ENCODE measurements at places on chromosomes 3 and 15.
A peak's percentile ranks its signal among the peaks of the same experiment; 100 is the strongest.

GRCh38 chr3:117763561-117763960 lies 1054.0 kb downstream of the TUSC7 start:
- no peak for DNase-seq

GRCh38 chr15:61025308-61025707 lies 203.8 kb downstream of the RORA start:
- no peak for DNase-seq

- DNase-seq: peak; percentile 30
These were observed 66.9 kb downstream of the RNF13 start for GRCh38 chr3:149879872-149880271.

GRCh38 chr3:18992709-18993108 lies 155.6 kb upstream of the KCNH8 start:
- no peak for DNase-seq

DNA sequence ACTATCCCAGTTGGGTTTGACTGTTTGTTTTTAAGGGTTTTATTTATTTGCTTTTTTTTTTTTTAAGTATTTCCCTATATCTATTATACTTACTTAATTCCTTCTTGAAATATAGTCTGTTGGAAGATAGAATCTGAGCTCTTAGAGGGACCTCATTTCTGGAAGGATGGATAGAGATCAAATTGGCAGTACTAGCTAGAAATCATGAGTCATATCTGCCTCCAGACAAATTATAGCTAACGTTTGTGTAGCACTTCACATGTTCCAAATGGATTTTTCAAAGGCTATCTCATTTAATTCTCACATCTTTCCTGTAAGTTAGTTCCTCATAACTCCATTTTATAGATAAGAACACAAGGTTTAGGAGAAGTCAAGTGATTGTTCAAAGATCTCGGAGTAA lies 384.7 kb downstream of the ZIC1 start:
- DNase-seq: no peak

DNA sequence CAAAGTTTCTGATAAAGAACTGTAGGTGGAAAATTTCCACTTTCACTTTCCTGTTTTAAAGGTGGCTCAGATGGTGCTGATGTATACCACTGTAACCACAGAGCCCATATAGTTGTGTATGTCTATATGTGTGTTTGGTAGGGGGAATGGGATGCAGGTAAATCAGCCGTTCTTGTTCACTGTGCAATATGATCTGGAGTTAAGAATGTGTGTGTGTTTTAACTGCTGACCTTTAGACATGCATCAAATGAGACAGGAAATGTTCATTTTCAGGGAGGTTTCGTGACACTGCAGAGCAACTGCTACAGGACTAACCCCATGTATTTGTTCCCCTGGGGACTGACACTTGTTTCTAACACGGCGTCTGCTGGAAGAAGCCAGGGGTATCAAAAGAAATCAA lies 180.5 kb downstream of the TAFA4 start:
- no peak for DNase-seq

- no peak for DNase-seq
These were observed 65.4 kb upstream of the SEC61A1 start for GRCh38 chr3:127986803-127987202.

DNA sequence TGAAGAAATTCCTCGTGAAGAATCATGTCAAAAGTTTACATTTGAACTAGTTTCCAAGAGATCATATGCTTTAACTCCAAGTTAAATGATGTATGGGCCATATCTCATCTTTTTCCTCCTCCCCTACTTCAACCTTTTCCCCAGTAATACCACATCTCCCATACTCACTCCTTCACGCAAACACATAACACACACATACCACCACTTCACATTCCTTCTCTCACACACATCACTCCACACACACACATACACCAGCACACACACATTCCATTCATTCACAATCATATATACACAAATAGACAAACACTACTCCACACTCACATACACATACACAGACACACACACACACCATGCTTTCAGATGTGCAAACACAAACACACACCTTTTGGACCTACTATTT lies 769.0 kb upstream of the NR2F2 start:
- DNase-seq: no peak

GRCh38 chr3:51398595-51399310 lies 7.7 kb downstream of the RBM15B start:
- no peak for DNase-seq

- DNase-seq: no peak
These were observed 582.9 kb upstream of the PPP2R3A start for GRCh38 chr3:135382621-135383020.

- no peak for DNase-seq
These were observed 38.1 kb downstream of the HSPBAP1 start for GRCh38 chr3:122755491-122755890.

DNA sequence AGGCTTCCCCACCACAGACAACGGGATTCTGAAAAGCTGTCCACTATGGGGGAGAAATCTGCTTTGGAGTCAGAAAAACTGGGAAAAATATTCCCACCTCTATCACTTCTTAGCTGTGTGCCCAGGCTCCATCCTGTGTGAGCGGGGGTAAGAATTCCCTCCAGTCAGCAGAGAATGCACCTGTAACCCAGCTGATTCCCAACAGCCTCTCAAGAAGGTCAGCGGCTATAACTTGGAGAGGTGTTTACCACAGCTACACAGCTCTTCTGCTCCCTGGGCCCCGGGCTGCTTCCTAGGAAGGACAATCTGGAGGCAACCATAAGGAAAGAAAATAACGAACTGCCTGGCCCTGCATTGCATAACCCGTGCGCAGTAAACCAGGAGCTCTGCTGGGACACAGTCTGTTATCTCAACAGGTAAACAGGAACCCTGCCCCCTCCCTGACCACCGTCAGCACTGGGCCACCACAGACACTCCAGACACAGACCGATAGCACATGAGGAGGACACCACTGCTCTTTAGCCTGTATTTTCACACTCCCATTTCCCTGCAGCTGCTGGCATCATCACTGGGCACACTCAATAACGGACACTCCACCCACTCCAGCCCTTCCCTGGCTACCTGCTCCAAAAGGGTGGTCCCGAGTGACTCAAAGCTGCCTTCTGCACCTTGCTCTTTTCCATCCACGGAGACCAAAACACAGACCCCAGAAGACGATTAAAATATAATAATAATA lies 2.1 kb downstream of the RAB43 start:
- peak; percentile 40 for DNase-seq

GRCh38 chr3:180283251-180283650 lies 246.5 kb upstream of the PEX5L start:
- DNase-seq: no peak

GRCh38 chr15:74374648-74375302 lies 7.3 kb upstream of the CYP11A1 start:
- no peak for DNase-seq

- no peak for DNase-seq
These were observed 125.5 kb downstream of the GREM1 start for GRCh38 chr15:32843219-32843815.

DNA sequence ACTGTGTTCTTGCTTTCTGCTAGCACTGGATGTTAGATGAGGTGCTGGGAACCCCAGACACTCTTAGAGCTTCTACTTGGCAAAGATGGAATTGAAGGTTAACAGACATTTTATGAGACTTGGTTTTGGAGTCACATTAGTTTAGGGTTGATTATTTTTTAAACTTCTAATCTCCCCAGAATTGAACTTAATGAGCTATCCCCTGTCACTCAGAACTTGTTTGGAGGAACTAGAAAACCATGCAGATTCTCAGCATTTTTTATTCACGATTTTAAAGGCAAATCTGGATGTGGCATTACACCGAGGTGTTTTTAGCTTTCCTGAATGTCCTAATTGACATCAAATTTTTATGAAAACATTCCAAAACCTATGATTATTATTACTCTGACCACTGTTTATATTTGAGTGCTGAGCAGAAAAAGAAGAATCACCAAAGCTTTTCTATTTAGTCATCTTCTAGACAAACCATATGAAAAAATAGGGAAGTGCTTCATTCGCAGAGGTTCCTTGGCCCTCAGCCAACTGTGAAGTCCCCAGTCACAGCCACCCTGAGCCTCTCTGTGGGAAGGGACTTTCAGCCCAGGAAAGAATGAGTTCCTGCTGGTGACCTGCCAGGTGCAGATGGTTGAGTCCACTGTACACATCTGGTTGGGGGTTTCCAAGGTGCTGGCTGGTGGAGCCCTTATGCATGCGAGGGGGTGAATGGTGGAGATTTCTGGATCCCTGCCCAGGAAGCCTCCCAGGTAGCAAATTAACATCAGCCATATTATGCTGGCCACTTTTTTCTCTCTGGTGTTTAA lies 196.0 kb upstream of the TOPAZ1 start:
- DNase-seq: no peak

DNA sequence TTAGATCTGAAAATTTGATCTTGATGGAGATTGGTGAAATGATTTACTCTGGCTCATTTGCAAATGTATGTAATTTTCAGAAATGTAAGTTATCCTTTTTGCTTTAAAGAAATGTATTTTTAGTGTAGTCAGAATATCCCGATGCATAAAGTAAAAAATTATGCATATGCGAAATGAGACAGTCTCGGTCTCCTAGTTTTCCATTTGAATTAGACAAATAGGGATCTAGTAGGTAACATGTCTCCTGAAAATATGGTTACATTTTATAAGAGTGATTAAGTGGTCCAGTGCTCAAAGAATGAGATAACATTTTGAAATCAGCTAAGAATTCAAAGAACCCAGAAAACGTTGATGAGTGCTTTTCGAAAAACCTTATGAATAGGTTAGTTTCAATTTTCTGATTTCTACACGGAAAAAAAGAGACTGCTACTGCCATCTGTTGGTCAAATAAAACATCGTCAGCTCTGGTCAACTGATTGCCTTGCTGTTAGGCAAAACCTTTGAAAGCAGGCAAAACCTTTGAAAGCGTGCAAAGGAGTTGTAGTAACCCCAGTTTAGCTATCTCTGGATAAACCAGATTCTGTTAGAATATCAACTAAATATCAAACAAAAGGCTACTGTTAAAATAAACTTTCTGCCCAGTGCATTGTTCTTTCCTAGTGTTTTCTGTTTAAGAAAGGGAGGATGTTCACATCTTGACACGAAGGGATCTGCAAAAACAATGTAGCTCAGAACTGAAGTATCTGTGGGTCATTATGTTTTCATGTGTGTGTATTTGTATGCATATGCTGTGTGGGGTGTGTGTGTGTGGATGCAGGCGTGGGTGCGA lies 59.3 kb upstream of the CHMP2B start:
- peak; percentile 48 for DNase-seq

- DNase-seq: peak; percentile 30
These were observed 54.2 kb downstream of the CCDC54 start for GRCh38 chr3:107431246-107432012.

- no peak for DNase-seq
These were observed 277.1 kb upstream of the GBE1 start for GRCh38 chr3:82038556-82038955.

DNA sequence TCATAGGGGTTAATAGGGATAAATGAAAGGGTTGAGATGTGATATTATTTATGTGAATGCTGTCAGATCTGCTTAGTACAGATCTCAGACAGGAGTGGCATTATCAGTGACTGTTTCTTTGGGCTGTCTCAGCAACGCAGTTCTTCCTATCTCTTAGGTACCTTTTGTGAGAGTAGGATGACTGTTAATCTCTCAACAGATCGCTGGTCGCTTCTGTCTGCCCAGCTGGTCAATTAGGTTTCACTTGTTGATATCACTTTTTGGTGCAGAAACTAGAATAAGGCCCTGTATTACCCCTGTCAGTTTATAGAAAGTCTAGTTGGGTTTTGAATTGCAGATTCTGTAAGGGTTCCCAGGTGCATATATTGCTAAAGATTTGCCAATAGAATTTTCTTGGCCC lies 16.5 kb downstream of the DIS3L start:
- no peak for DNase-seq

- no peak for DNase-seq
These were observed 67.4 kb downstream of the NUP210 start for GRCh38 chr3:13352621-13353131.

DNA sequence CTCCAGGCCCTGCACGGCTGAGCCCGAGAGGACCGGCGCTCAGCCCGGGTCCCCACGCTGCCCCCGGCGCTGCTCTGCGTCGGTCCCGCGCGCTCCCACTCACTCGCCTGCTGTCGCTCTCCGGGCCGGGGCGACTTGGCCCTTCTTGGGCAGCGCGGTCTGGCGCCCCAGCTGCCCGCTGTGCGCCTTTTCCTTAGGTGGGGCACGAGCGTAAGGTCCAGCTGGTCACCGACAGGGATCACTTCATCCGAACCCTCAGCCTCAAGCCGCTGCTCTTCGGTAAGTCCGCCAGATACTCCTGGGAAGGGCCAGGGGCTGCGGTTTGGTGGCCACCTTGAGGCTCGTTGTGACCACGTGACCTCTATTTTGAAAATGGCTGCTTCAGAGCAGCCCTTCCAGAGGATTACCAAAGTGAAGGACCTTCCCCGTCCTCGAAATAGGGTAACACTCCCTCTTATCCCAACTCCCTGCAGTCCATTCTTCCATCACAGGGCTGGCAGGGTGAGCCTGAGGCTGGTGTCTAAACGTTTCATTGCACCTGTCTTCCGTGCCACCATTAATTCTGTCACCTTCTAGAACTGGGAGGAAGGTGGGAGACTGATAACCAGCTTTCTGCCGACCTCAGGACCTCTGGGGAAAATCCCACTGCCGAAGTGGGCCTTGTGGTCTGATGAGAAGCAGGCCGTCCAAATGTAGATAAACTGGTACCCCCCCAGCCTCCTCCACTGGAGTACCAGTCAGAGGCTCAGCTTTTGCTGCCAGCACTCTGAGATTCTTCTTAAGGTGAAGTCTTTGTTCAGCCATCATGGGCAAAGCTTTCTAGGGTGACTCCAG lies 812 bp downstream of the P4HTM start:
- peak; percentile 48 for DNase-seq

GRCh38 chr3:150020527-150020926 lies 49.8 kb upstream of the PFN2 start:
- no peak for DNase-seq

DNA sequence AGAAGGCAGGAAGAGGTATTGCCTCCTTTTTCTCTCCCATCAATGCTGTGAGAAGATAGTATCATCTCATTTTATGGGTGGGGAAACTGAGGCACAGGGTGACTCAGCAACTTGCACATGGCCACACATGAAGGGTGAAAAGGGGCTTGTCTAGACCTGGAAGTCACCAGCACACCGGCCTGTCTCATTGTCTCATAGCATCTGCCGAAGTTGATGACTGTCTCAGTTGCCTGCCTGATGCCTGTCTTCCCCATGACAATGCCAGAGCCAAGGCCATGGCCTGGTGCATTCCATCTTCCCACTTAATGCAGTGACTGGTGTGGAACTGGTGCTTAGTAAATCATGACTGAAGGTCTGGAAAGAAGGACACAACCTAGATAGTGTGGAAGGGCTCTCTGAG lies 27.9 kb upstream of the PRR23E start:
- no peak for DNase-seq

GRCh38 chr3:48674505-48674904 lies 11.2 kb downstream of the NCKIPSD start:
- no peak for DNase-seq

GRCh38 chr3:61864886-61865285 lies 303.5 kb downstream of the PTPRG start:
- no peak for DNase-seq

GRCh38 chr15:49075881-49076280 lies 29.6 kb upstream of the SECISBP2L start:
- DNase-seq: no peak

Measured in activated CD4-positive, alpha-beta T cell treated with anti-CD3 and anti-CD28 coated beads, Interleukin-2, amount 10 ng/mL, durations not matched to agents 7 days and 5 days (primary cell).